ENCODE measurements at places on chromosomes 6 and 20.

GRCh38 chr6:34970957-34971356 lies 81.9 kb downstream of the ANKS1A start:
- no peak for DNase-seq

- peak; percentile 48 for DNase-seq
Measured at GRCh38 chr6:104623052-104623690, 236.5 kb downstream of the HACE1 start.

DNA sequence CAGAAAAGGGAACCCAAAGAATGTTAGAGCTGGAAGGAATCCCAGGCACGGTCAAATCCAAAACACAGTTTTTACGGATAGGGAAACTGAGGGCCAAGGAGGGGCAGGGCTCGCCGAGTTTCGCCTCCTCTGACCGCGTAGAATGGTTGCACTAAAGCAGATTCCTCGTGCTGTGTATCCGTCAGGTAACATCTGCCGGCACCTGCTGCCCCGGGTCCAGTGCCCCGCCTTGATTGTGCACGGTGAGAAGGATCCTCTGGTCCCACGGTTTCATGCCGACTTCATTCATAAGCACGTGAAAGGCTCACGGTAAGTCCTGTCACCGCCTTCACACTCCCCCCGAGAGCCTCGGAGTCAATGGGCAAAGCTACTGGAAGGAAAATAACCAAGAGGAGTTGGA lies 17.1 kb downstream of the TUBB2A start:
- no peak for DNase-seq

DNA sequence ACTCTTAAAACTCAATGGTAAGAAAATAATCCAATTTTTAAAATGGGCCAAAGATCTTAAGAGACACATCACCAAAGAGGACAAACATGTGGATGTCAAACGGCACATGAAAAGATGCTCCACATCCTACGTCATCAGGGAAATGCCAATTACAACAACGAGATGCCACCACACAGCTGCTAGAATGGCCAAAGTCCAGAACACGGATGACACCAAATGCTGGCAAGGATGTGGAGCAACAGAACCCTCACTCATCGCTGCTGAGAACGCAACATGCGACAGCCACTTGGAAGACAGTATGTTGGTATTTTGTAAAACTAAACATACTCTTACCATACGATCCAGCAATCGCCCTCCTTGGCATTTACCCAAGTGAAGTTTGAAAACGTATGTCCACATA lies 132.8 kb upstream of the CDH4 start:
- DNase-seq: no peak

DNA sequence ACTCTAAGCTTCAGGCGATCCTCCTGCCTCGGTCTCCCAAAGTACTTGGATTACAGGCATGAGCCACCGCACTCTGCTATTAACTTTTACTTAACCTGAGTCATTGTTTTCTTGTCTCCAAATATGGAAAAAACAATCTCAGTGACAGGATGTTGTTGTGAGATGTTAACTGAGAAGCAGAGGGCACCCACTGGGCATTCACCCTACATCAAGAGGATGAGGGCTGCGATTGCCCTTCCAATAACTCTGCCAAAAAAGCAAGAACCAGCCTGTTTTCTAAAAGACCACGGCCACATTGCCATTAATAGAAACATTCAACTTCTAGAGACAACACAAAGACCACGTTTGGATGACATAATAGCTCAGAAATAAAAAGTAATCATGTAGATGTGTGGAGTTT lies 107.6 kb upstream of the SGK1 start:
- peak; percentile 56 for DNase-seq

DNA sequence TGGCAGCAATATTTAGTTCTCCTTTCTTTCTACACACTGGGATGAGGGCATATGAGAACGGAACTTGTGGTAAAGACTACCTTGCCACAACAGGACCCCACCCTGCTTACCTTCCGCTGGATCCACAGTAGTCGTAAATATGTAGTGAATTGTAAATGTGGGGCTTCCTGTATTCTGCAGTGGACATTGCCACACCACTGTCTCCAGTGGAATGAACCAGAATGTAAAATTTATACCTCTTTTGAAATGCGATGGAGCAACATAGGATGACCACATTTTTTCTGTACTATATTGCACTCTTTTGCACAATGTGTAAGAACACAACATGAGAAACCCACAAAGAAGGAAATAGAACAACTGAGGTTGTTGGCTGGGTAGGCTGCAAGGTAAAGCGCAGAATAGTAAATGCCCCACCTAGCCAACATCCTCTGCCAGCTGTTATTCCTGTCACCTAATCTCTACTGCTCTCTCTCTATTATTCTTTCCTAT lies 16.1 kb upstream of the RIPOR2 start:
- no peak for DNase-seq

DNA sequence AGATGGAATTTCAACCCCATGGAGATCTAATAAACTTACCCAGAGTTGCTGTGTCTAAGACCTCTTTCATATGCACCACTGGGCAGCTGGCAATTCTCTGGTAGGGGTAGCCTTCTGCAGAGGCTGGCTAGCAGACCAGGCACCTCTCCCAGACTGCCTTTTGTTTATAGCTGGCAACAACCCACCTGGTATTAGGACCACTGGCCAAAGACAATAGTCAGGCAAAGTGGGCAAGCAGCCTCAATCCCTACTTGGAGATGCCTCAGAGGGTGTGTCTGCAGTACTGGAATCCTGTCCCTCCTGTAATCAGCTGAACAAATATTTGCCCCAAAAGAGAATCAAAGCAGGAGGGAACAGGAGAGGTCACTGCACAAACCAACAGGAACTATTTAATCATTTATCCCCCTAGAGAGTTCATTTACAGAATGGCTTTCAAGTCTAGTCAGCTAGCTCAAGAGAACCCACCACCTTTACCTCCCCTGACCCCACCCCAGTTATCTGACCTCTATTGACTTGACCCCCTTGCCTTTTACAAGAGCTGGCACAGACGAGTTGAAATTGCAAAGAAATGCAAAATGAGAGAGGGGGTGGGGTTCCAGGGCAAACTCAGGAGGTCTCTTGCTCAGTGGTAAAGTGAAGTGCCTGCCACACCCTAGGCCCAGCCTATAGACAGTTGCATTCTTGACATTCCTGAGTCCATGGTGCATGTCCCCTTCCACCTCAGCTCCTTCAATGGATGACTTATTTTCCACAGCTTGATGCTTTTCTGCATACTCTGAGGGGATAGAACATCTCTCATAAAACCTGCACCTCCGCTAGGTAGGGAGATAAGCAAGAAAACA lies 2.8 kb downstream of the BCL2L1 start:
- DNase-seq: peak; percentile 29

DNA sequence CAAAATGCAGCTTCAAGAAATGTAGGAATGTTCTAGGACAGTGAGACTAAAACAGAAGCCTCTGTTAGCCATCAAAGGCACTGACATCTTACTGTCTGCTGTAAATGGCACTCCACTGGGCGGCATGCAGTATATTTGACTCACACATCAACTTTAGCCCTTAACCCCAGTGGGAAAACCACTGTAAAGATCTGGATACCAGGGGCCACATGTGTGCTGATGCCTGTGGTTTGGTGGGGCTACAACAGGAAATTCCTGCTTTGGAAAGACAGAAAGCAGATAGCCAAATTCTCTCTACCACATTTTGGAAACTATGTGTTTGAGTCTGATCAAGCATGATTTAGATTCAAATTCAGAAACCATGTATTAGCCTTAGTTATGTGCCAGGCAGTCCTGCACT lies 4.3 kb downstream of the PFDN4 start:
- DNase-seq: no peak

DNA sequence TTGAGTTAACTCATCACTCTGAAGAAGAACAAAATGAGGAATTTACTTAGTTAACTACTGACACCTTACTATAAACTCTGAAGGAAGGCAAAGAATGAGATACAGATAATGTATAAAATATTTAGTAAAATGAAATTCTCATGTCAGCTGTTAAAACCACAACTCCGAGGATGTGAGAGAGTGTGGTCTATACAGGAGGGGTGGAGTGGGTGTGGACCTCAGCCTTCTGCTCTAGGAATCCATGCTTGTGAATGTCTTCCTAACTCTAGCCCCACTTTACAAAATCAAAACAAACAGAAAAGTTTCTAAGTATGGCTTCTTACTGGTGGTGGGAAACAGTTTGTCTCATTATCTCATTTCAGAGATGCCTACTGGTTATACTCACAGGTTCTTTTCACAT lies 14.2 kb downstream of the PPP1R14C start:
- no peak for DNase-seq

DNA sequence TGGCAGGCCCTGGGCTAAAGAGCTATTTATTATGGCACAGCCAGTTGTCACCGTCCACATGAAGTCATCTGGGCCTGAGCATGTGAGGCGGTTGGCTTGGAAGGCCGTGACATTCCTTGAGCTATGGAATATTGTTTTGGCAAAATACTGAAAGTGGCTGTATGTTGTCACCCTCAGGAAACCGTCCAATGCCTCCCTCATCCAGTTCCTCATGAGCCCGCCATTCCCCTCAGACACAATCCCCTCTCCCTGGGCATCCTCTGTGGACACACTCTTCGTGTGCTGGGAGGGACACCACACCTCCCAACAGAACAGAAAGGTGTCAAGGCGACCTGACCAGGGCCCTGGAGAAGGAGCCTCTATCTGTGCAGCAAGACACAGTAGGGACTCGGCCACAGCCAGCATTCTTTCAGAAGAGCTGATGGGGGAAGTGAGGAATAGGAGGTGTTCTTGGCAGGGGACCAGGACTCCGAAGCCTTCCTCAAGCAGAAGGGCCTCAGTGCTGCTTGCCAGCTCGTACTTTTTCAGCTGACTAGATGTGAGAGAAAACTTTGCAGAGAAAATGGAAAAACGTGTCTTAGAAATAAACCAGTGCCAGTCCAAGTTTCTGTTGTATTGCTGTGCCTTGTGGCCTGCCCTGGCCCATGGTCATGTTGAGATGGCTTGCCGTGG lies 120.5 kb downstream of the SOD2 start:
- no peak for DNase-seq

GRCh38 chr20:53059848-53060247 lies 87.7 kb downstream of the TSHZ2 start:
- DNase-seq: no peak

All from MCF 10A (cell line).